GF-D8 (cell line): ENCODE measurements at places on chromosomes 6 and 20.

DNA sequence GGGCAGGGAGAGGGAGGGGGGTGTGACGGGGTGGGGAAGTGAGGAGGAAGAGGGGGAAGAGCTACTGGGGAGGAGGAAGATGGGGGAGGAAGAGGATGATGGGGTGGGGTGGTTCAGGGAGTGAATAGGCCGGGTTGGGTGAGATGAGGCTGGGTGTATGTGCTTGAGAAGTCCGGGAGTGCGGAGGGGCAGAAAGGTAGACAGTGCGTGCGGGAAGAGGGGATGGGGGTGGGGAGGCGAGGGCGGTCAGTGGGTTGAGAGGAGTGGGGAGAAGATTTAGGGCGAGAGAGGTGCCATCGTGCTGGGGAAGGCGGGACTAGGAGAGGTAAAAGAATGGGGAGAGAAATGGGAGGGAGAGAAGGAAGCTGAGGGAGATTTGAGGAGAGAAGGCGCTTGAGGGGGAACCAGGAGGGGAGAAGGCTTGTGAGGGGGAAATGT, 30.9 kb upstream of the NOTCH4 start:
- DNase-seq = no peak

DNA sequence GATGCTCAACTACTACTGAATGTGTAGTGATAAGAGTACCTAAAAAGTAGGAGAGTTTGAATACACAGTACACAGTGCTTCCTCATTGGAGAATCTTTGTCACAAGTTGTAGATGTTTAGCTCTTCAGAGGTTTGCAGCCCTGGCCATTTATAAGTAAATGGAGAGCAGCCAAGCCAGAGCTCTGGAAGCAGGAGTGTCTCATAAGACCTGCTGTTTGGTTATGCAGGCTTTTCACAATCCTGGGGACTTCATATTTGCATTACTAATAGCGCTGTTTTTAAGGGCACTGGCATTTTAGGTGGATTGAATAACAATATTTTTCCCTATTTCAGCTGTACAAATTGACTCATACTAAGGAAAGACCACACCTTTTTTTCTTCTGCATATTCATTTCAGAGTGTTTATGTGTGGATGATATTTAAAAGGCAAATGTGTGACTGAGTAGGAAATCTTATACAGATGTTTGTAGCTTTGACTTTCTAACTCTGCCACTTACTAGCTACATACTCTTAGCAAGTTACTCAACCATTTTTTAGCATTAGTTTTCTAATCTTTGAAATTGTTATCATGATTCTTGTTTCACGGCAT, 730.5 kb upstream of the MAP3K7 start:
- DNase-seq = no peak

- DNase-seq = no peak
Measured at GRCh38 chr20:50193836-50194421, 3.3 kb downstream of the CEBPB start.

- no peak for DNase-seq
Measured at GRCh38 chr6:167475947-167476346, 151.1 kb downstream of the TTLL2 start.

- DNase-seq = no peak
Measured at GRCh38 chr6:170091639-170092579, 199.0 kb downstream of the DLL1 start.

- no peak for DNase-seq
Measured at GRCh38 chr6:149094156-149094555, 223.4 kb upstream of the TAB2 start.

GRCh38 chr6:32689531-32690501, 23.4 kb upstream of the HLA-DQB1 start:
- no peak for DNase-seq

GRCh38 chr20:17822039-17822438, 122.3 kb downstream of the BANF2 start:
- no peak for DNase-seq

DNA sequence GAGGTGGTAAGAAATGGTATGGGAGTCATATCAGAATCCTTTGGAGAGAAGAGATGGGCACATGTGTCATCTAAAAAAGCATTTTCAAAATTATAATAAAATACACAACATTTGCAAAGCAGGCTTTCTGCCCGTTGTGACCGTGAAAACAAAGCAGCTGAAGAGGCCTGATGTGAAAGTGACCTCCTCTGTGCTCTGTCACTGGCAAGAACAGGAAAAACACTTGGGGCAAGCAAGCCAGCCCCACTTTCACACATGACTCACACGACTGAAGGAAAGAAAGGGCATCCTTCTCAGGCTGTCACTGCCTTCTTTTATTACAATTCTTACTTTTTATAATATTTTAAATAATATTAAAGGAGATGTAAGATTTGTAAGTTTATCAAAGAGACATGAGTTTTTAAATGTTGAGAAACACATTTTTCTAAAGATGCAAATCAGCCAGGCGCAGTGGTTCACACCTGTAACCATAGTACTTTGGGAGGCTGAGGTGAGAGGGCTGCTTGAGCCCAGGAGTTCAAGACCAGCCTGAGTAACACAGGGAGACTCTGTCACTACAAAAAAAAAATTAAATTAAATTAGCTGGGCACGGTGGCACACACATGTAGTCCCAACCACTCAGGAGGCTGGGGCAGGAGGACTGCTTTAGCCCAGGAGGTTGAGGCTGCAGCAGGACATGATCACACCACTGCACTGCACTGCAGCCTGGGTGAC, 143.7 kb downstream of the BTBD9 start:
- no peak for DNase-seq

- no peak for DNase-seq
Measured at GRCh38 chr20:40168981-40169620, 519.9 kb downstream of the MAFB start.

GRCh38 chr6:144559865-144560593, 274.9 kb downstream of the UTRN start:
- peak; percentile 8 for DNase-seq

GRCh38 chr6:148616841-148617240, 130.0 kb upstream of the UST start:
- no peak for DNase-seq

- DNase-seq = no peak
Measured at GRCh38 chr6:83258517-83258916, 65.4 kb downstream of the RWDD2A start.

GRCh38 chr20:17992847-17993513, 24.2 kb downstream of the MGME1 start:
- DNase-seq = no peak

DNA sequence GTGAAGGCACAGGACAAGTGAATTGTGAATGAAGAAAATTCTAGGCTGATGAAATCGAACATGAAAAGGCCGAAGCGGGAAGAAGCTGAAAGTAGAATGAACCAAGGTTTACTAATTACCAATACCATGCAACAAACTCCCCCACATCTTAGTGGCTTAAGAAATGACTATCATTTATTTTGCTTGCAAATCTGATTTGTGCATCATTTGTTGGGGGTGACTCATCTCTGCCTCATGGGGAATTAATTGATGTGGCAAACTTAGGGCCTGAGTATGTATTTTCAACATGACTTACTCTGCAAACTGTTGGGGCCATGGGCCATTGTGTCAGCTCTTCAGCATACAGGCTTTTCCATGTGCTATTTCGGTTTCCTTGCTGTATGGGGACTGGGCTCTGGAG, 26.8 kb downstream of the PPP1R14C start:
- no peak for DNase-seq

- DNase-seq = no peak
Measured at GRCh38 chr6:107536180-107536961, 46.5 kb downstream of the SOBP start.

DNA sequence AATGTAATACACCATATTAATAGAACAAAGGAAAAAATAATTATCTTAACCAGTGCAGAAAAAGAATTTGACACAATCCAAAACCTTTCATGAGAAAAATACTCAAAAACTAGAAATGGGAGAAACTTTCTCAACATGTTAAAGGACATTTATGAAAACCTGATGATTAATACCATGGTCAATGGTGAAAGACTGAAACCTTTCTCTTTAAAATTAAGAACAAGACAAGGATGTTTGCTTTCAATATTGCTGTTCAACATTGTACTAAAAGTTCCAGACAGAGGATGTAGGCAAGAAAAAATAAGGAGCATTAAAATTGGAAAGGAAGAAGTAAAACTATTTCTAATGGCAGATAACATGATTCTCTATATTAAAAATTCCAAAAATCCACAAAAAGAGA, 981.3 kb upstream of the FLRT3 start:
- no peak for DNase-seq

DNA sequence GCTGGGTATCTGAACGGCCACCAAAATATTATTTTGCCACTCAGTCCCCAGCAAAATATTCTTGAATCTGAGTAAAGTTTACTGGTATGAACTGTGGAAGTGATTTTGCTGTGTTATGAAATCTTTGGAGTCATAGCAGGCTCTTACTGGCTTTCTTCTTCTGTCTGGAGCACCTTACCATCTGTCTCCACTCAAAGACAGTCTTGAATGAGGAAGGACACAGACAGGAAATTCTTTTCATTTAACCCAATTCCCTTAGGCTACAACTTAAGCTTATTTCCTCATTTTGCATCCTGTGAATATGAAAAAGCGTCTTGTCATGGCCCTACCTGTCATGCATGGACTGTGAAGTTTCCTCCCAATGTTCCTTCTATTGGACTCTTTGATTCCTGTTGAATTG, 24.7 kb downstream of the FNDC1 start:
- DNase-seq = no peak

DNA sequence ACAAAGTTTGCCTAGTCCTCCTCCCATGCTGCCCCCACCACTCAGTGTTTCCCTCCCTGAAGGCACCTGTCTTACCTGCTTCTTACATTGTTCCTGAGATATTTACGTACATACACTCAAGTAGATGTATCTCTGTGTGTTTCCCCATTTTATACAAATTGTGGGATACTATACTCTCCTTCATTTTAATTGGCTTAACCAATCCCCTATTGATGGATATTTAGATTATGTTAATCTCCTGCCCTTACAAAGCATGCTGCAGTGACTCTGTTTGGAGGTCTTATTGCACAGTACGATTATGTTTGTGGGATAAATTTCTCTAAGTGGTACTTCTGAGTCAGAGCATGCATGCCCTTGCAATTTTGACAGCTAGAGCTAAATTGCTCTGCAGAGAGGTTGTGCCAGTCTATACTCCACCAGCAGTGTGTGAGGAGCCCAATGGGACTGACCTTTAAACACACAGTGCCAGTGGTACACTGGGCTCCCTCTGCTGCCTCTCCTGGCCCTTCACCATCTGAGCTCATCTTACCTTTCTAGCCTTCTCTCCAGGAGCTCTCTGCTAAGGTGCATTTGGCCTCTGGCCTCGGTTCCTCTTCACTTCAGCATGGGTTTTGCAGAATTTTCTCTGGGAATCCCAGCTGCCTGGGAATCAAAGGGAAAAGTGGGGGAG, 57.4 kb downstream of the LYRM2 start:
- DNase-seq = no peak

- no peak for DNase-seq
Measured at GRCh38 chr6:88785478-88785877, 177.9 kb downstream of the RNGTT start.

DNA sequence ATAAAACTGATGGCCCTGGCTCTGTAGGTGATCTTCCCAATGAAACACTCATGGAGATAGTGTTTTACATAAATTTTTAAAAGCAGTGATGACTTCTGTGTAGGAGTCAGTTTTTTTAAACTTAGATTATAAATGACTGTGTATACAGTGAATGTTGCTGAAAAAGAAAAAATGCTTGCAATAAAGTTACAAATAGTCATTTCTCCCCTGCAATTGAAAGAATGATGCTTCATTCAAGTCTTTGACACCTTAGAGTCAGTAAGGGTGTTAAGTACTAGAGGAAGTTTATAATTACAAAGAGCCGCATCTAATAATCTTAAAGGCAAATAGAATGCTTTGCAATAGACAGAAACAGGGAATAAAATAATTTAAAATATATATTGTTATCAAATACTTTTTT, 27.6 kb downstream of the ZNF292 start:
- no peak for DNase-seq

GRCh38 chr6:27518881-27519795, 46.2 kb upstream of the ZNF184 start:
- DNase-seq = peak; percentile 60

DNA sequence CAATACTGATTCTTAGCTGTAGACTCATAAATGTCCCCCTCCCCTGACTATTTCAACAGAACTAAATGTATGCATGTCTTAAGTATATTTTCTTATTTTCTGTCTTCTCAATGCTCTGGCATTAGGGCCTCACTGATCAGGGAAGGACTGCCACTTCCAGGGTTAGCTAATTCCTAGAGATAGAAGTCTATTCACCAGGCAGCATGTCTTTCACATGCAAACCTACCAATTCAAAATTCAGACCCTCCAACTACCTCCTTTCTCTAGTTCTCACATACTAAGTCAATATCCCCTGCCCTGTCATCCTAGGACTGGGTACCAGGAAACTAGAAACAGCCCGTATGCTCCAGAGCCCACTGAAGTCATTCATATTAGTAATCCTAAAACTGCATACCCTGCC, 132.3 kb downstream of the RALGAPA2 start:
- DNase-seq = no peak

DNA sequence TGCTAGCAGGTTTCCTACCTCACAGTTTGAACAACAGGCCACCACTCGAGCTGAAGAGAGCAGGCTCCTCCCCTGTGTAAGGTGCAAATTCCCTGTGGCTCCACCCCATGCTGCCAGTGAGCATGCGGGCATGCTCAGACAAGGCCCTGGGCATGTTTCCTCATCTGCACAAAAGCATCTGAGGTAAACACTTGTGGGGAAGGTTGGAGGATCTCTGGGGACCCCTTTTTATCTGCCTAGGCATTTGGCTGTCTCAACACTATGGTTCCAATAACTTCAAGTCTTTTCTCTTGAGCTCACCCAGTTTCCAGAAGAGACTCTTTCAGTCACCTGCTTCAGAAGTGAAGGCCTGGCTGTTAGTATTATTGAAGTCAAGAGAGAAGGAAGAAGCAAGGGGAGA, 9.4 kb downstream of the C6orf58 start:
- DNase-seq = no peak

- no peak for DNase-seq
Measured at GRCh38 chr6:109411034-109411433, 28.8 kb upstream of the CD164 start.

GRCh38 chr6:93721386-93722048, 302.2 kb upstream of the EPHA7 start:
- DNase-seq = no peak
